ENCODE measurements at places on chromosomes 2 and 18.

DNA sequence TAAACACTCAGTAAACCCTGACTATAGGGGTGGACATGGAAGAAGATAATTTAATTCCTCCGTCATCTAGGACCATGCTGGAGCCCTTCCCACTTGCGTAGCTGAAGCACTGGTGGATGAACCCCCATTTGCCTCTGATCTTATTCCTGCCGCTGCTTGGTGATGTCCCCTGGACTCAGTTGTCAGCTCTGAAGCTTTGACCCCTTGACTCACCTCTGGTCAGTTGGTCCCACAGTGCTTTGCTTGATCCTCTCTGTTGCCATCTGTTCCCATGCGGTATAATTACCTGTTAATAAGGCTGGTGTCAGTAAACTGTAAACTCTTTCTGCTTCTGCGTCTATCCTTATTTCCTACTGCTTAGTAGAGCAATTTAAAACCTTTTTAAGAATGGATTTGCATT, 126.9 kb downstream of the SPTBN1 start:
- no peak for DNase-seq

DNA sequence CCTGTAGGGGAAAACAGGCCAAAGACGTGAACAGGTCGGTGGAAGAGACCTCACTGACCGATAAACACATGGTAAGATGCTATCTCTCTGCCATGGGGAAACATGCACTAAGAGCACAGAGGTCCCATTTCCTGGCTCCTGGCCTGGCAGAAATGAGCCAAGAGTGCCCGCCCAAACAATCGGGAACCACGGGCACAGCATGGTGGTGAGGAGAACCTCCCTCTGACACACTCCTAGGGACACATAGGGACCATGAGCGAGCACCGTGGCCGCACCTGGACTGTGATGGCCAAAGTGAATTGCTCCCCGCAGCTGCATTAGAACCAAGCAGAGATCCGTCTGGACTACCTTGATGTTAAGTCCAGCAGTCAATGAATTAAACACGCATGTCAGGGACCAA, 11.1 kb downstream of the HS6ST1 start:
- no peak for DNase-seq

DNA sequence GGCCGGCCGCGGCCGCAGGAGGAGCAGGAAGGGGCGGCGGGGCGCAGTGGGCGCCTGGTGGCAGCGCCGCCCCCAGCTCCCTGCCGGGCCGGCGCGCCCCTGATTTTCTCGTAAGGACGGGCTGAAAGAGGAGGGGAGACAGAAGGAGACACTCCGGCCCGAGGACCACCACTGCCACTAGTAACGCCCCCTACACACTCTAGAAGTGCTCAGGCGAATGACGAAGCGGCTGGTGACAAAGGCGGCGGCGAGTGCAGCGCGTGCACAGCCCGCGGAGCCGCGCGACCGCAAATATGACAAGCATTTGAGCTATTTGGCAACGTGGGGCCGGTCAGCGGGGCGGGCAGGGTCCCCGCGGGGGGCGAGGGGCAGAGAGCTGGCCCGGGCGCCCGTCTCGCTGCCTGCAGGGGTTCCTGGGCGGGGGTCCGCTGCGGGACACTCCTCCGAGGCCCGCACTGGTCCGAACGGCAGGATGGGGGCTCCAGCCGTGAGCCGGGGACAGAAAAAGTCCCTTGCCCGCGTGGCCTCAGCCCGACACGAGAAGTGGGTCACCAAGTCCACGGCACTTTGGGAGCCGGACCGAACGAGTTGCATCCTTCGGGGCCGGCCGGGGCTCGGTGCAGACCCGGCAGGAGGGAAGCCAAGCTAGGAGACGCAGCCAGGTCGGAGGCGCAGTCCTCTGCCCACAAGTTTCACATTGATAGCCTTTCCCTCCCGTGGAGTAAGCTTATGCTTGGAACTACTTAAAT, 524 bp upstream of the SERTAD2 start:
- DNase-seq = peak; percentile 76

- DNase-seq = no peak
Observed at GRCh38 chr2:188600536-188601210, 309.0 kb downstream of the GULP1 start.

GRCh38 chr2:75021672-75022071, 63.2 kb downstream of the POLE4 start:
- no peak for DNase-seq

GRCh38 chr2:219688560-219689445, 61.4 kb downstream of the SLC4A3 start:
- no peak for DNase-seq

GRCh38 chr2:209413311-209414014, 10.4 kb upstream of the MAP2 start:
- no peak for DNase-seq

DNA sequence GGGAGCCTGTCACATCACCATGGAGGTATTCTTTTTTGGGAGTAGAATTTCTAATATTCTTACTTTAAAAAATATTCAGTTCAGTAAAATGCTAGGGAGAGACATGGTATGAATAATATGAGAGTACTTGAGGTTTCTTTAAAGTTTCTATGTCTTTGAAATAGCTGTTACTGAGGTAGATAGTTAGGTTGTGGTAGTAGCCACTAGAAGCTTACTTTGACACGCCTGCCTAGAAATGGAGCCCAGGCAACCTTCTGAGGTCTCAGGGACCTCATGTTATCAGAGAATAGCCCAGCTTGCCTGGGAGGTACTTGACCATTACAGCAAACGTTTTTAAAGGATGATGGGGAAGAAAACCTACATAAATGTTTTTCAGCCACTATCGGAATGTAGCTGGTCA, 131.2 kb downstream of the AGPS start:
- no peak for DNase-seq

DNA sequence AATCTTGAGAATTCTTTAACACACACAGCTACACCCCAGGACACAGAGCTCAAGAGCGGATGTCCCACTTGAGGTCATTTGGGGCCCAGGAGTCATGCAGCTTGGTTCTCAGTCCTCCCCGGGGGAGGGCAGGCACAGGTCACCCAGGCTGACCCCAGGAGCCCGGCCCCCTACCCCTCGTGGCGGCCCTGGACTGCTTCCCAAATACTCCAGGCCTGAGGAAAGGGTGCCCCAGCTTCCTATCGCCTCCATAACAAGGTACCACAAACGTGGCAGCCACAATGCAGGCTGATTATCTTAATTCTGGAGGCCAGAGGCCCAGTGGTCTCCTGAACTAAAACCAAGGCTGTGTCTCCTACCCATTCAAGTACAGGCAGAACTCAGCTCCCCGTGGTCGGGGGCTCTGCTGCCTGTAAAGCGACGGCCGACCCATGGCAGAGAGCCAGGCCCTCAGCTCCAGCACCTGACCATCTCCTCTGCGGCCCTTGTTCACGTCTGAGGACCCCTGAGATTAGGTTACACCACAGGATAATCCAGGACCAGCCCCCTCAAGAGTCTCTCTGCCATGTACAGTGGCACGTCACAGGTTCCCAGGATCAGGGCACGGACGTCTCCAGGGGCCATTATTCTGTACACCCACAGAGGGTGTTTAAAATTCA, 10.5 kb downstream of the SLC66A2 start:
- no peak for DNase-seq

- no peak for DNase-seq
Observed at GRCh38 chr2:136242687-136243277, 124.8 kb upstream of the CXCR4 start.

DNA sequence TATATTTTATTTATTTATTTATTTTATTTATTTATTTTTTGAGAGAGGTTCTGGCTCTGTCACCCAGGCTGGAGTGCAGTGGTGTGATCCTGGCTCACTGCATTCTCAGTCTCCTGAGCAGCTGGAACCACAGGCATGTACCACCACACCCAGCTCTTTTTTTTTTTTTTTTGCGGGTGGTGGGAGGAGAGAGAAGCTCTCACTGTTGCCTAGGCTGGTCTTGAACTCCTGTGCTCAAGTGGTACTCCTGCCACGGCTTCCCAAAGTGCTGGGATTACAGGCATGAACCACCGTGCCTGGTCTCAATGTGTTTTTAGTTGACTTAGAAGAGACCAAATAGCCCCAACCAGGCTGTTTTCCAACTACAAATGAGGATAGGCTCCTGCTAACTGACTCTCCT, 80.7 kb downstream of the PDCL3 start:
- DNase-seq = no peak

DNA sequence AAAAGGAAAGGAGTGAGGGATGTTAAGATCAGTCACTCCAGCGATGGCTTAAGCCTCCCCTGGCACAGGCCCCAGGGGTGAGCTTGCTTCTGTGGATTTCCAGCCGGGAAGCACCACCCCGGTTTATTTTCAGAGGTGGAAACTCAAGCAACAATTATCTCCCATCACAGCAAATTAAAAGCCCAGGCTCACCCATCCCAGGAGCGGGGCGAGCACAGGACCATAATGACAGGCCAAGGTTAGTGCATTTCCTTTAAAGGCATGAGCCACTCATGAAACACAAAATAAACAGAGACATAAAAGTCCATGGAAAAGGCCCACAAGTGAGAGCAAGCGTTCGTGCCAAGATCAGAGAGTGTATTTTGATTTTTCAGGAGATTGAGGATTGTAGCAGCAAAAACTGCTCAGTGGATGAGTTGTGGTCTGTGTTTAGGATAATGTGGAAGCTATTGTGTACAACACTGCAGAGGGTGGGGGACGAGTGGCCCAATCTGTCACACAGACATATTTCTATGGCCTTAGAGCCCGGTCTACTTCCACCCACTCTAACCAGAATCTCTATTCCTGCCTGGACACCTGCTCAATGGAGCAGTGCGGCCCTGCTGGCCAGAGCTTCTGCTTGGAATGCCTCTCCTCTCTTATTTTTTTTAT, 111.4 kb upstream of the CDC42EP3 start:
- DNase-seq = no peak

Measured in NCI-H460 (cell line).